ENCODE measurements at places on chromosomes 11 and 22. TPM values are rescaled to one million over a fixed set of nuclear protein-coding genes. Genes with fewer than 3 reads are reported as not detected.

DNA sequence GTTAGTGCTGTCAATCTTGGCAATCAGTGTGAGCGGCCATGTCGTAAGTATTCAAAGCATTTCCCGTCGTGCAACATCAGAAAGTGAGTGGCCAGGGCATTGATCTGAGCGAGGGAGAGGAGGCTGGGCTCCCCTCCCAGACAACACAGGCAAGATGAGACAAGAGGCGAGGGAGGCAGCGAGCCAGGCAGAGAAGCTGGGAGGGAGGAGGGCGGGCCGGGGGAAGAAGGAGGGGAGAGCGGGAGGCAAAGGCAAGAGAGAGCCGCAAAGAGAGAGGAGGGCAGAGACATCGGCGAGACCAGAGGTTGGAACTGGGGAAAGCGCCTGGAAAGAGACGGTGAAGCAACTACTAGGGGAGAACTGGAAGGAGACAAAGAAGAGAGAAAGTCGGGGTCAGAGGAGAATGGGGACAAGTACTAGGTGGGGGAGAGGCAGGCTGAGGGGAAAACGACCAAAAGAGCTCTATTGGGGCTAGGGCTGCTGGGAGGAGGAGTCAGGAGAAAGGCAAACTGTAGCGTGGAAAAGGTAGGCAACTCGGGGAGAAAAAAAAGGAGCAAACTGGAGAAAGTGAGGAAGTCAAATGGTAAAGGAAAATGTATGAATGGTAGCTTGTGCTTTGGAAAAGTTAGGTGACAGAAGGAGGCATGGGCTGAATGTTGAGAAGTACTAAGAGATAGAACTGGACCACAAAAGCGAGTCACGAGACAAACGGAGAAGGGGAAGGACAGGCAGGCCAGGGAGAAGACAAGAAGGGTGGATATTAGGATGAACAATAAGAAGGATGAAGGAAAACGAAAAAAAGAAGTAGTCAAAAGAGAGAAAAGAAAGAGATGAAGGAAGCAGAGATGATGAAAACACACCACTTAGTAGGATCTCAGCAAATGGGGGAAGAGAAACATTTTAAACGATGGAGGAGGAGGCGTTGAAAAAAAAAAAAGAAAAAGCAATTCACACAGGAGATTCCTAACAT, 130.5 kb upstream of the C11orf58 start:
- DNase-seq, result peak; percentile 89

DNA sequence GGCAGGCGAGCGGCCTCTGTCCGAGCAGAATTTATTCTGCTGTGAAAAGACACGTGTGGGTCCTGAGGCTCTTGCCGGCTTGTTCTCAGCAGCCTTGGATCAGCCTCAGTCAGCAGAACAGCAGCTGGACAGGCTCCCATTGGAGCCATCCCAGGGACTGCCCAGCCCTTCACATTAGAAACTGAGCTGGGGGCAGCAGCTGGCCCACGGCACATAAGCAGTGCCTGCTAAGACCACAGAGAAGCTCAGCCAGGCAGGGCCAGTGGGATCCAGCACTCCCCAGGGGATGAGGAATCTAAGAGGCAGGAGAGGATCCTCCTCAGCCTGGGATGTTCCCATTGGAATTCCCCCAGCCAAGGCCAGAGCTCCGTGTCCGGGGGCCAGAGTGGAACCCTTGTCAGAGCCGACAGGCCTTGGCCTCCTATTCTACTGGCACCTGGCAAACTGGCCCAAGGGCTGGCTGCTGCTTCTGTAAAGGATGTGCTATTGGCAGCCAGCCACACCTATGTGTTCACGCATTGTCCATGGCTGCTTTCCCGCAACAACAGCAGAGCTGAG, 18.2 kb downstream of the RTN4R start:
- DNase-seq, result peak; percentile 63

MUC6 gene
- polyA plus RNA-seq, result 1.5 TPM

DNA sequence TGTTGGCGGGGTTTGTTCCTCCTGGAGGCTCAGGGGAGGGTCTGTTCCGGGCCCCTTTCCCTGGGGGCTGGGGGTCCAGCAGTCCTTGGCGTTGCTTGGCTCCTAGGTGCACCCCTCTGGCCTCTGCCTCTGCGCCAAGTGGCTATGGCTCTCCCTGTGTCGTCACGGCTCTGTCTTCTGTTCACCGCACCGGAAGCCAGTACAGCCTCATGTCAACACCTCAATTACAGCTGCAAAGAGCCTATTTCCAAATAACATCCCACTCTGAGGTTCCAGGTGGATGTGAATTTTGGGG, 64.8 kb downstream of the CELSR1 start:
- no peak for DNase-seq

DNA sequence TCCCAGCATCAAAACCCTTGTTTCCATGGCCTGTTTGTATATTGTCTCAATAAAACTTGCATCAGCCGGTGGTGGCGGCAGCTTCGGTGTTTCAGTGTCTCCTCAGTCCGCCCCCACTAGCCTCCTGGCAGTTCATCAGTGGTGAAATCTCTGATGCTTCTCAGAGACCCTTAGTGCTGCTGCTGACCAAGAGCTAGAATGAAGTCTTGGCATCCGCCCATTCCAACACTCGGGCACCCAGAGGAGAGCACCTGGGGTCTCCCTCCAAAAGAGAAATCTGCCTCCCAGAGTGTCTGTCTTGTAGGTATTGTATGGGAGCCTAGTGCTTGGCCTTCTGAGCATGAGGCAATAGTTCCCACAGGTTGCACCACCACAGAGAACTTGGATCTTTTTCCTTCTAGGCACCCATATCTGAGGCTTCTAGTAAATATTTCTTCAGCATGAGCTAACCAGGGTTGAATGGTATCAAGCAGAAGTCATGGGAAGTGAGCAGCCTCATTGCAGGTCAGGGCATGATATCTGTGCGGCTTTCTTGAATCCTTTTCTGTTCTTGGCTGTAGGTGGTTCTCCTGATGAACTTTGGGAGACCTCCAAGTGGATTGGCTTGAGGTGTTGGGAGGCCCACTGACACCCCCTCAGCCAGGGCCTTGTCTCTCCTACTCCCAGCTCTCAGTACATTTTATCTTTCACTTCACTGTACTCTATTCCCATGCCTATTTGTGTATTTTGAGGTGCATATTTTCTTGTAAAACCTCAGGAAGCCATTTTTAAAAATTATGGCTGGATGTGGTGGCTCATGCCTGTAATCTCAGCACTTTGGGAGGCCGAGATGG, 13.2 kb upstream of the AIFM3 start:
- DNase-seq, result no peak

DNA sequence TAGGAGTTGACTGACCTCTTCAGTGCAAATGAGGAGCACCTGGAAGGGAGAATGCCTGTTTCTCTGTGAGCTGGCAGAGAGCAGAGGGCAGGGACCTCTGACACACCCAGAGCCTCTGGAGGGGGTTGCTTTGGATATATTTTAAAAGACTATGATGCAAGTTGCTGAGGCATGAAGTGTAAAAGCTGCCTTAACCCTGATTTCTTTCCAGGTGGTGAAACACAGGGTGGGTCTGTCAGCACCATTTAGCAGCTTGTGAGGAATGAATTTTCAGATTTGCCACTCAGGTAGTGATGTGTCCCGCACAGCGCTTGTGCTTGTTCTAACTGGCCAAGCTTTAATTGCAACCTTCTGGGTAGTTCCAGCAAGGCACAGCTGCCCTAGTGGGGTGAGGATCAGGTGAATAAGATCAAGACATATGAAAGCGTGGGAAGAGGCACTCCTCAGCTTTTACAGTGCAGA, 90.2 kb downstream of the SWAP70 start:
- no peak for DNase-seq

OR8A1 gene
- polyA plus RNA-seq, result 0.29 TPM

DNA sequence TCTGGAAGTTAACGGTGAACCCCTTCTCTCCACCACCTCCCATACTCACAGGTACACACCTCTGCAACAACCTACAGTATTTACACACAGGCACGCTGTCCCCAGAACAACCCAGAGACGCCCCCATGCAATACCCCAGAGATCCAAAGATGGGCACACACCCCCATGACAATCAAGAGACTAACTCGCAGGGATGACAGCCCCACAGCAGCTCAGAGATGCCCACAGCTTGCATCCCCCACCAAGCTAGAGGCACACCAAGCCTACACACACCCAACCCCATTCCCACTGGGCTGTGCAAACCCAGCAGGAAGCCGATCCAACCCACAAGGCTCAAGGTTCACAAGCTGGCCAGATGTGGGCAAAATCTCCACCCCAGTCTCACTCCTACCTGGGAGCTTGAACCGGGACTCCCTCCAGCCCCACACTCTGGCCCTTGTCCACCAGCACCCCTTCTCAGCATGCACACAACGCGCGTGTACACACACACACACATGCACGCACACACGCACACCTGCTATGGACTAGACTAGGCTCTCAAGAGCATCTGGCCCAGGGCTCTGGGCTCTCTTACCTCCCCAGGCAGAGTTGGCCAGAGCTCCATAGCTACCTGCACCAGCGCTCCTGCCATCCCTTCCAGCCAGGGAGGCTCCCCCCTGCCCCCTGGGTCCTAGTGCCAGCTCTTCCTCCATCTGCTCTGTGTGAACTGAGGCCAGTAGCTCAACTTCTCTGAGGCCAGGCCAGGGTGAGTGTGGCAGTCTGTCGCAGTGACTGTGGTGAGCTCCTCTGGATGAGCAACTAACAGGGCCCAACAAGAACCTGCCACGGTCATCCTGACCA, 11.5 kb downstream of the STARD10 start:
- peak; percentile 54 for DNase-seq

DNA sequence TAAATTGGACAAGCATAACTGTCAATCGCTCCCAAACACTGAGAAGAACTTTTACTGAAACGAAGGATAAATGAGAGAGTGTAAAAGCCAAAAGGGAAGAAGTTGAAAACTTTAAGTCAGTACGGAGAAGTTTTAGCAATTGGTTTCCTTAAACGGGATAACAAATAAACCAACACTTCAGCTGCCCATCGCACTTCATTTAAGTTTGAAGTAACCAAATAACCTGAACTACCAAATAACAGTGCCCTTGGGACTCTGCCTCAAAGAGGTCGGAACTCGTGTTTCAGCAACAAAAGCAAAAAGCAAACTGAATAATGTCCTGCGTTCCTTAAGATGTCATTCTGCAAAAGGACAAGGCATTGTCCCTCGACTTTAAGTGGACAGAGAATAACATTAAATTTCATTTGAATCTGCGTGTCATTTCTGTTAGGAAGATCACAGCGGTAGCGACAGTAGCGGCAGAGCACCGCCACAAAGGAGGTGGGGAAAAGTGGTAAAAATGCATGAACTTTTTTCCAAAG, 127.0 kb upstream of the C11orf58 start:
- DNase-seq, result no peak

- DNase-seq, result peak; percentile 78
Observed at GRCh38 chr11:118618115-118618990, 10.9 kb downstream of the PHLDB1 start.

DNA sequence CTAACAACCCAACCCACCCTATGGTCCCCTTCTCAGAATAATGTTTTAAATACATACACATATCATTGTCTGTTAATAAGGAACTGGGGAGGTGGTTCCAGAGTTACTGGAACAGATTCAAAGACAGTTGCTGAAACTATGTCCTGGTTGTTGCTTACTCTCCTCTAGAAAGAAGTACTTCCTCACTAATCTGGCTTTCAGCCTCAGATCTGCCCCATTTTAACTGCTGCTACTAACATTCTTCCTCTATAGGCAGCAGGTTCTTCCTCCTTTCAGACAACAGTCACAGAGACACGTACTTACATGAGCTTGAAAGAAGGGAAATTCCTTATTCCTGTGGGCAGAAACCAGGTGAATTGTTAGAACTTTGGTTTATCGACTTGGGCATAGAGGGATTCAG, 8.1 kb upstream of the NEU3 start:
- no peak for DNase-seq

DNA sequence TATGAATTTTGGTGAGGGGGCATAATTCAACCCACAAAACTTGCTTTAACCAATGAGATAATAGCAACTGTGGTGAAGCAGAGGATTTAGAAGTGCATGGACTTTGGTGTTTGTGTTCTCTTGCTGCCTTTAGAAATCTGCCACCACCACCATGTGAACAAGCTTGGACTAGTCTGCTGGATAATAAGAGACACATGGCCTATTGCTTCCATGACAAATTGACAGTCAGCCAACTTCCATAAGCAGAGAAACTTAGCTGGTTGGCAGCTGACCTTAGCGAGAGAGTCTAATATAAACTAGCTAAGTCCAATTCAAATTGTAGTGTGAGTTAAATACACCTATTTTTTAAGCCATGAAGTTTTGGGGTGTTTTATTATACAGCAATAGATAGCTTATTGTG, 482.1 kb upstream of the ANO5 start:
- no peak for DNase-seq

RGL4 gene
- 10.1 TPM for polyA plus RNA-seq

DNA sequence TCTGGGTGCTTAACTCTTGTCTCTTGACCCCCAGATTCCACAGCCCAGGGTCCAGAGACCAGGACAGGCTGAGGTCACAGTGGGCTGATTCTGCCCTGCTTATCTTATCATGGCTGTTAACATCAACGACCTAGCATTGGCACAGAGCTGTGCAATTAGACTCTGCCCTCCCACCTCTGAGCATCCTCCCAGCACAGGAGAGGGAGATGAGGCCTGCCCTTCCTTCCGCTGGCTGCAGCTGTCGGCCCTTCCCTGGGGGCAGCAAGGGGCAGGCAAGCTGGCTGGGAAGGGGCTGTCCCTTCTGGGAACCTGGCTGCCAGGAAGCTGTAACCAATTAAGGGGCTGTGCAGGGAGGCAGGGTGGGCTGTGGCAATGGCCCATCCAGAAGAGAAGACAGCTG, 22.5 kb downstream of the LRRC10B start:
- no peak for DNase-seq

OR8G1 gene
- polyA plus RNA-seq, result 0.29 TPM

PPME1 gene
- polyA plus RNA-seq, result 90.9 TPM

DNA sequence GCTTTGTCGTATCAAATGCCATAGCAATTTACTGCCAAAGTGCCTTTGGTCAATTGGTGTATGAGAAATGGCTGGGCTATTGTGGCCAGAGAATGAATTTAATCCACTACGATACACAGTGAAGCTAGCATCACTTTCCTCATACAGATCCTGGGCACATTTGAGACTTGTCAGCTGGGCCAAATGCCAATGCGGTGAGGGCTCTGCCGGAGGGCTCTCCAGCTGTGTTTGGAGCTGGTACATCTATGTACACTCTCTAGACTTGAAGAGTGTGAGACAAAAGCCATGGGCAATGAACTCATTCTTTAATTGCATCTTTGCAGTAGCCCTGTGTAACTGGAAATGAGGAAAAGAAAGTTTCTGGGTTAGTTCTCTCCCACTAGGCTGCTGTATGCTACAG, 1052.9 kb downstream of the NTM start:
- DNase-seq, result no peak

- DNase-seq, result peak; percentile 37
Observed at GRCh38 chr11:11931461-11932055, 76.9 kb downstream of the DKK3 start.

DNA sequence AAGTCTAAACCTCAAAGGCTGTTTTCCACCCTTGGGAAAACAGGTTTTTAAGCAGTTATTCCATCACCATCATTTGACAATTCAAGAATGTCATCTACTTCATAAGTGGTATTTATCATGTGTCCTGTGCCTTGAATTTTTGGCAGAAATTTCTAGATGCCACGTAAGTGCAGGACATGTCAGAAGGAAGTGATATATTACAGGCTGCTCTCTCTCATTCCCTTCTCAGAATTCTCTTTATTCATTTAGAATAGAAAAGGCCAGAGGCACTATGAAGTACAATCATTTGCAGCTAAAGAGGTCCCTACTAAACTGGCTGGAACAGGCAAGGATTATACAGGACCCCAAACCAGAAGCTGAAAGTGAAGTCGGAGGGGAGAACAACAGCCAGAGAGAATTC, 11.9 kb downstream of the RBFOX2 start:
- no peak for DNase-seq
